ENCODE measurements at places on chromosomes 6 and 20.

- DNase-seq, result no peak
These were observed 1223.1 kb upstream of the GJE1 start for GRCh38 chr6:140909625-140910024.

- no peak for DNase-seq
These were observed 49.6 kb downstream of the RIOK1 start for GRCh38 chr6:7439228-7439627.

DNA sequence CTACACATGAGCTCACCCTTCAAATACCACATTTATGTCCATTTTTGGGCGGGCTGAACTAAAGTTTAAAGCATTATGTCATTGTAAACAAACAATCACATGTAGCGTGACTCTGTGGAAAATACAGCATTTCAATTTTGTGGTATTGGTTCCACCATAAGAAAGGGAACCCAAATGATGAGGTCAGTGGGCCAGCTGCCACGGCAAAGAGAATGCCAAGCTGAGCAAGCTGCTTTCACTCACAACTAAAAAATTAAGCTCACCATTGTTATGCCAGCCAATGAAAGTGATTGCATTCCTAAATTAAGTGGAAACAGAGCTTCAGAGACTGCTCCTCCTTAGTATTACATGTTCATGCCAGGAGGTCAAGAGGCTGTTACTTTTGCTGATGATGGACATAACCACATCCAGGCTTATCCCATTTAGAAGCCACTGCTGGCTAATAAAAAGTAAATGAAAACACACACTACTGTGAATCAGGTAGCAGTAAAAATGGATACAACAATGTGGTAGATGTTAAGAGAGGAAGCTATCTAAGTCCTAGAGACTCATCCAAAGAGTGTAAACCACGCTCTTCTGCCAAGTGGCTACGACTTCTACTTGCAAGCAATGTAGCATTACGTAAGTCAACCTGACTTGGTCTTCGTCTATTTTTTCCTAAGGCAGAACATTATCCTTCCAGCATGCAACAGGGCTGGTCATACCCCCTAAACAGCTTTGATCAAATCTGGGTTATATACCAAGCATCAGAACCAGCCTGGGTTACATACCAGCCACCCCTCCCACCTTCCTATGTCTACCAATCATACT, 164.8 kb downstream of the BACH2 start:
- no peak for DNase-seq

GRCh38 chr20:645318-646106, 7.5 kb downstream of the SRXN1 start:
- DNase-seq, result peak; percentile 43

DNA sequence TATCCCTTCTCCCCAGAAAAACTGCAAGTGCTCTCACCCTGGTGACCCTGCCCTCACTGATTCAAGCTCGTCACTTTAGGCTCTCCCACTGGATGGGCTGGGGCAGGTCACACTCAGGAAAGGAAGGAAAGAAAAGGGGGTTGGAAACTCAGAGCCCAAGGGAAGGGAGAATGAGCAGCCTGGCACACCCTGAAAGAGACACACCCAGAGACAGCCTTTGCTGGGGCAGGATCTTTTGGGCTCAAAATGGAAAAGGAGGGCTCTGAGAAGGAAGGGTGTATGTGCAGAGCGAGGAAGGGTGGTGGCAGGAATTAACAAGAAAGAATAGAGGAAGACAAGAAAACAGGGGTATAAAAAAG, 2.5 kb downstream of the PPP1R18 start:
- no peak for DNase-seq

GRCh38 chr20:63178446-63178820, 37.5 kb downstream of the YTHDF1 start:
- no peak for DNase-seq

- no peak for DNase-seq
These were observed 205.0 kb upstream of the PREP start for GRCh38 chr6:105607636-105608621.

DNA sequence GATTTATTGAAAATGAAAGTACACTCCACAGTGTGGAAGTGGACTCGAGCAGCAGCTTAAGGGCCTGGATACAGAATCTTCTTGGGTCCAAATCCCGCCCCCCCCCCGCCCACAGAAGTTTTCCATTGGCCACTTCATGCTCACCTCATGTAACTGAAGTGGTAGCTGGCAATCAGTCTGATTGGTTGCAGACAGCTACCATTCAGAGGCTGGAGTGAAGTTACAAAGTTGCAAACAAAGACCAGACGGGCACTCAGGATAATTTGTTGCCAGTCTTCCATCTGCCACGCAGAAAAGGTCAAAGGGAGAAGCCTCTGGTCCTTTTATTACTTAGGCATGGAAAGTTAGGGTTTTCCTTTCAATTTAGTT, 25.8 kb upstream of the FABP7 start:
- DNase-seq, result no peak
